Activated gamma-delta T cell treated with Interleukin-2 at 50 U/mL for 16 hours (primary cell): ENCODE measurements at places on chromosomes 5 and 9.

- peak; percentile 25 for DNase-seq
Measured at GRCh38 chr9:125189011-125189360, 617 bp downstream of the PPP6C start.

DNA sequence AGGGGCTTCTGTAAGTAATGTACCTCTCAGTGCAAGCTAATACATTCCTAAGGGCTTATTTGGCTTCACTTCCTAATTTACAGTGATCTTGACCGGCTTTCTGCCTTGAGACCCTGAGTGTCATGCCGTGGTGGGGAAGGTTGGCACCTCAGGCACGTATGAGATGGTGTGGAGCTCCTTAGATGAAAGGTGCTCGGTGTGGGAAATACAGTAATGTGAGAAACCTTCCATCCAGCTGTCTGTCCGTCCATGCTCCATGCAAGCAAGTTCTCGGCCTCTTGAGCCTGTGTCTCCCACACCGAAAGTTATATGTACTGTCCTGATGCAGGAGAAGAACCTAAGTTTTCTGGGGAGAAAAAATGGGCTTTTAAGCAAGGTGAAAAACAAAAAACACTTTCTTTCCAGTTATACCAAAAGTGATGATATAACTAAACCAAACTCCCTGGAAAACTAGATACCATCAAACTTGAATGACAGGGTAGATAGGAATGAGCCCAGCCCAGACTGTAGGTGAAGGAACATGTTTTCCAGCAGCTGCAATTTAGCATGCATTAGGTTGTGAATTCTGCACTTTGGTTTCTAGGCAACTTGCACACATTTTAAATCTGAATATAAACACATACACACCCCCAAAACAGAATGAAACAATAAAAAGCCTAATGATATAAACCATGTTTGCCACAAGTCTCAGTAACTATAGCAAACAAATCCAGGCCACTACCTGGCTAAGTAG, 279.6 kb downstream of the FANCC start:
- DNase-seq, result no peak

GRCh38 chr5:32029261-32029660, 144.9 kb downstream of the GOLPH3 start:
- DNase-seq, result no peak

- DNase-seq, result no peak
Measured at GRCh38 chr5:96440185-96440538, 7.1 kb upstream of the PCSK1 start.

DNA sequence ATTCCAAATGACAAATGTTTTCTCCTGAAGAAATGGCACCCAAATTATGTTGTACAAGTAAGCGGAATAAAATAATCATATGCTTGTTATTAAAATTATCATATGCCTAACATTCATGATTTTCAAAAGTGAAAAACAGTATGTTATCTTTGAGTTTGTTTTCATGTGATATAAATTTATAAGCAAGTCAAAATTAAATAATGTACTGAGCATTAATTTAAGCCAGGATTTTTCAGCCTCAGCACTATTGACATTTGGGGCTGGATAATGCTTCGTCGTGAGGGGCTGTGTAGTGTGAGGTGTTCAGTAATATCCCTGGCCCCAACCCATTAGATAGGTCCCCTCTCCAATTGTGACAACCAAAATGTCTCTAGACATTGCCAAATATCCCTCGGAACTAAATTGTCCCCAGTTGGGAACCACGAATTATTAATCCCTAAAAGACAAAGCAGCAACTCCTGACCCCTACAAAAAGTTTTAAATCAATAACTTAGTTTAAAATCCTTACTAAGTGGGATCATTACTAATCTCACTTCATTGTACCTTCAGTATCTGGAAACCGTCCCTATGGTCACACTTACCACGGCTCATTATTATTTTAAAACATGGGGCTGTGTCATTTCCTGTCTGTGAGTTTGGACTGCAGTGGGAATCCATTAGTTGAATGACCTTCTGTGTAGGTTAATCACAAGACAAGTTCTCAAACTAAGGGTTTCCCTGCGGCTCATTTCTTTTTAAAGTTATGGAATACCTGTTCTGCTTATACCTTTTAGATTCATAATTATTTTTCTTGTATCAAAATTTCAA, 1.3 kb upstream of the NNT start:
- no peak for DNase-seq

GRCh38 chr9:134880484-134881312, at the start of gene FCN2:
Gene FCN2 (plus strand): TSS chr9:134880810. CDS start chr9:134880822, 12 bp downstream.
- no peak for DNase-seq

GRCh38 chr9:132794730-132795380, 83.2 kb downstream of the AK8 start:
- no peak for DNase-seq

- DNase-seq, result no peak
Measured at GRCh38 chr5:16536246-16536645, 70.6 kb upstream of the ZNF622 start.

- DNase-seq, result no peak
Measured at GRCh38 chr9:71668717-71669116, 99.6 kb downstream of the CEMIP2 start.

DNA sequence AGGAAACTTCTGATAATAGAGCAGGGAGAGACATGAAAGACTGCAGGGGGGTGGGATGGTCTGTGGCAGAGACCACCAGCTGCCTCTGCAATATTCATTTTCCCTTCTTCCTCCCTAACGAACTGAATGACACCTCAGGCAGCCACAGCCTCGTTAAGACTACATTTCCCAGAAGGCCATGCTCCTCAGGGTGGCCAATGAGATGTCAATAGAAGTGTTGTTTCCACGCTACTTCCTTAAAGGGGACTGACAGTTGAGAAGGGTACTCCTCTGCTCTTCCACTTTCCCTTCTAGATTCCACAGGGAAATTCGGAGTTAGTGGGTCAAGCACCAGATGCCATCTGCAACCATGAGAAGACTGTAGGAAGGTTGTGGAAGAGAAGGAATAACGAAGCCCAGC, 52.0 kb upstream of the DAPK1 start:
- no peak for DNase-seq

DNA sequence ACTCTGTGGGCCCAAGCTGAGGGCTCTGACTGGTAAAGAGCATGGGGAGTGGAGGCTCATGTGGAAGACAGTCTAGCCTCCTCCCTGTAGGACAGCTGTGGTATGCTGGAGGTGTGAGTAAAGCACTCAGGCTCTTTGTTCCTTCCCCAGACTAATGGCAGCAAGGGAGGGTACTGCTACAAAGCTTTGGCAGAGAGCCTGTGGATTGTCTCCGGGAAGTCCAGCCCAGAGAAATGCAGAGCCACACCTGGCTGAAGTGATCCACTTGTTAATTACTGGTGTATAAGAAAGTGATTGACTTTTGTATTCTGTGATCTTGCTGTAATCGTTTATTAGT, 161.7 kb downstream of the OXCT1 start:
- no peak for DNase-seq

DNA sequence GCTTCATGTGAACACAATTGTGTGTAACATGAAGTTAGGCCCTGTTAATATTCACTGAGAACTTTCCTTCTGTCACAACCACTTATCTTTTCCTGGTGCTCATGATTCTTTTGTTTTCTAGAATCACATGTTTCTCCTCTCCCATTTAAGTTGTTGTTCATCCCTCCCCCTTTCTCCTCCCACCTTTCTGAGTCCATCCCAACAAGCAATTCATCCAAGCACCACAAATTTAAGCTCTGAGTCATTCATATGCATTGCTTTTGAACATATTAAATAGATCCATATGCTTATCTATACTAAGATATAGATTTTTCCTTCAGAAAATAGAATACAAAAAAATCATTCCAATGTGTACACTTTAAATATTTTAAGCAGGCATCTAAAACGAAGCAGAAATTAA, 75.2 kb upstream of the NFIB start:
- no peak for DNase-seq

DNA sequence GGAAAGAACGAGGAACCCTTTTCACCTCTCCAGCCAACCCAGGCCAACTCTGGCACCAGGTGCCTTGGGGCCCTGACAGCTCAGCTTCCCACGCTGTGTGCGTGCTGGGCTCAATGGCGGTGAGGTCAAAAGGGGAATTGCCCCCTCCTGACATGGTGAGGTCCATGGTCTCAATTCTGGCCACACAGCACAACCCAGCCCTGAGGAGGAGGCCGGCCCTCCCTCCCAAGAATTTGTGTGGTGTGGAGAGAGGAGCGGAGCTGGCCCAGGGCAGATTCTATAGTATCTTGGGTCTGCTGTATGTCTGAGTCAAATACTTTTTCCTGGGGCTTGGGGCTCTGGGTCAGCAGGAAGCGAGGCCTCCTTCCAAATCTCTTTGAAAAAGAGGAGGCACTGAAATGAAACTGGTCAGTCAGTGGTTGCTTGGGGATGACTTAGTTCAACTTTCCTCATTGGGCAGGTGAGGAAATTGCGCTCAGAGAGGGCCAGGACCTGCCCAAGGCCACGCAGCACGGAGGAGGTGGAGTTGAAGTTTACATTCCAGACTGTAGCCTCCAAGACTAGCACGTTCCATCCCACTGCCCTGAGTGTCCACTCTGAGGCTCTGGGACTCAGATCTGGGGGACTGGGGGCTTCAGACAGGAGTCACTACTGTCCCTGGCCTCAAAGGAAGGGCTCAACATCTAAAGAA, 15.6 kb downstream of the COL27A1 start:
- no peak for DNase-seq

GRCh38 chr5:173925449-173926071, 37.4 kb downstream of the CPEB4 start:
- DNase-seq, result peak; percentile 36

- no peak for DNase-seq
Measured at GRCh38 chr5:911601-912000, 18.9 kb downstream of the TRIP13 start.

DNA sequence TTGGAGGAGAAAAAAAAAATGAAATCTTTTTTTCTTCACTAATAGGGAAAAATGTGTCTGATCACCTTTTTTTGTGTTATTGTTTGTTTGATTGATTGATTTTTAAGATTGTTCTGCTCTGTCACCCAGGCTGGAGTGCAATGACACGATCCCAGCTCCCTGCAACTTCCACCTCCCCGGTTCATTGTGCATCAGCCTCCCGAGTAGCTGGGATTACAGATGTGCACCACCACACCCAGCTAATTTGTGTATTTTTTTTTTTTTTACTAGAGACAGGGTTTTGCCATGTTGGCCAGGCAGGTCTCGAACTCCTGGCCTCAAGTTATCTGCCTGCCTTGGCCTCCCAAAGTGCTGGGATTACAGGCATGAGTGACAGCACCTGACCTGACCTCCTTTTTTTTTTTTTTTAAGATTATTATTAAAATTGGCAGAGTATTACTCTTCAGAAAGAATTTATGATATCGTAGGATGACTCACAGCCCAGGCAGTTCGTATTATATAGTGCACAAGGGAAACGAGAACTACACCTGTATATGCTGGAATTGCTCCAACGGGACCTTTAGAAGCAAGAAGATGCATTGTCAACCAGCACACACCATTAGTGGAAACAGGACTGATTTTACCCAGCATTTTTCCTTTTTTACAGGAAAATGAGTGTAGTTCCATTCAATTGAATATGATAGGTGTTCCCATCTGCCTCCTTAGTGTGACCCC, 27.7 kb downstream of the FUBP3 start:
- no peak for DNase-seq

GRCh38 chr9:4839470-4839912, 46.7 kb downstream of the RCL1 start:
- DNase-seq, result no peak

GRCh38 chr9:34158362-34158869, 20.4 kb upstream of the UBAP1 start:
- DNase-seq, result no peak

DNA sequence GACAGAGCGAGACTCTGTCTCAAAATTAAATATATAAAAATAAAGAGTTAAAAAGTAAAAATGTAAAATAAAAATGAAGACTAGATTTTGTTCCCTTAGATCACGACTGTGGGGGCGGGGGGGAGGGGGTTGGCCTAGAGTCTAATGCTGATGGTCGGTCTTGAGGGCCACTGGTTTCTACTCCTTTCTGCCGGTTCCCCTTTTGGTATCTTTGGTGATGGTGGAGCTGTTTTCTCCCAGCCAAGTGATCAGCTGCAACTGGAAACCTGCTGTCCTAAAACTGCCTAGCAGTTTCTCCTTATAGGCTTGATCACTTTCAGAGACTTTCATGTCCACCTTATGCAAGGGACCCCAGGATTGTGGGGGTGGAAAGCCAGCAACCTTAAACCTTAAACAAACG, 1.1 kb downstream of the SRD5A1 start:
- no peak for DNase-seq

DNA sequence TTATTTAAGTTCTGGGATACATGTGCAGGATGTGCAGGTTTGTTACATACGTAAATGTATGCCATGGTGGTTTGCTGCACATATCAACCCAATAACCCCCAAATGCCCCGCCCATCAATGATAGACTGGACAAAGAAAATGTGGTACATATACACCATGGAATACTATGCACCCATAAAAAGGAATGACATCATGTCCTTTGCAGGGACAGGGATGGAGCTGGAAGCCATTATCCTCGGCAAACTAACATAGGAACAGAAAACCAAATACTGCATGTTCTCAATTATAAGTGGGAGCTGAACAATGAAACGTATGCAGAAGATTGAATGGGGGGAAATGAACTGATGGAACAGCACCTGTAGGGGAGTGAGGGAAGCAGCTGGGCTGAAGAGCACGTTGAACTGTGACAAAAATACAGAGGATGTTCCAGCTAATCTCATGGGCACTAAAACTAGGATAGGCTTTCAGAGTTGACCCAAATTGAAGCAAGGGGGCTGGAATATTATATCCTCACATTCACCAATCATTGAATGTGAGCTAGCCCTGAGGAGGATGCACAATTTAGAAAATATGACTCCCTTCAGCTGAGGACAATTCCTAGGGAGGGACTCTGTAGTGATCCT, 70.5 kb upstream of the OSMR start:
- DNase-seq, result no peak

DNA sequence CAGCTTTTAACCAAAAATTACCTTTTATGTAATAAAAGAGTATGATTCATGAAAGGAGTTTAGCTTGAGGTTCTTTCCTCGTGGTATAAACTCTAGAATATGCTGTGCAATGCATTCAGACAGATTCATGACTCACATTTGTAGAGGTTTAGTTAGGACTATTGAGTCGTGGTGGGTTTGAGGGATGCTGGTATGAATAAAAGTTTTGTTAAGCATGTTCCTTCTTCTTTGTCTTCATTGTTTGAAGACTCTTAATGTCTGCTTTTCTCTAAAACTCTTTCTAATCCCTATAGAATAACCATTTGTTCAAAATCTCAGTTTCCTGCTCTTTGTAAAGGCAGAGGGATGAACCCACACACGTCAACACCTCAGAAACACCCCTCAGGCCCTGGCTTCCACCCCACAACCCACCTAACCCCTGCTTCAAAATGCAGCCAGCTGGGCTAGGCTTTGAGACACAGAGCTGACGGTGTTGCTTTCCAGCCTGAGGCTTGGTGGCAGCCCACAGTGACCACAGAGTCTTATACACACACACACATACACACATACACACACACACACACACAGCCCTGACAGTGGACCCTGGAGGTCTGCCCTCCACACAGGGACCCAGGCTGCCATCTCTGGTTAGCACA, 69.0 kb upstream of the IRX1 start:
- DNase-seq, result no peak
